ENCODE measurements at places on chromosomes 6 and 20.

DNA sequence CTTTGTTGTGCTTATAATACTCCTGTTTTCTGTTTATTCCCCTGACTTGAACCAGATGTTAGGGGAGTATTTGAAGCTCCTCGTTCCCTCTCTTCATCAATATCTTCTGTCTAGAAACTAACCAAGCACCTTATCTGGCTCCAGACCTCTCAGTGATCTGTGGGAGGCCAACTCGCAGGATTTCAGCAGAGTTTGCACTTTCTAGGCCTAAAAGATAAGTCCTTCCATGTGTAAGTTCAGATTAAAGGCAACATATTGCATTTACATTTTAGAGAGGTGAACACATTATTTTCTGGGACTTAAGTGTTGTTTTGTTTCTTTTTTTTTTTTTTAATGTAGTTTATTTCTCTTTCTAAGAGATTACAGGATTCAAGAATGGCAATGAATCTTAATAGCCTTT, 139.4 kb upstream of the AKAP12 start:
- DNase-seq, result no peak

DNA sequence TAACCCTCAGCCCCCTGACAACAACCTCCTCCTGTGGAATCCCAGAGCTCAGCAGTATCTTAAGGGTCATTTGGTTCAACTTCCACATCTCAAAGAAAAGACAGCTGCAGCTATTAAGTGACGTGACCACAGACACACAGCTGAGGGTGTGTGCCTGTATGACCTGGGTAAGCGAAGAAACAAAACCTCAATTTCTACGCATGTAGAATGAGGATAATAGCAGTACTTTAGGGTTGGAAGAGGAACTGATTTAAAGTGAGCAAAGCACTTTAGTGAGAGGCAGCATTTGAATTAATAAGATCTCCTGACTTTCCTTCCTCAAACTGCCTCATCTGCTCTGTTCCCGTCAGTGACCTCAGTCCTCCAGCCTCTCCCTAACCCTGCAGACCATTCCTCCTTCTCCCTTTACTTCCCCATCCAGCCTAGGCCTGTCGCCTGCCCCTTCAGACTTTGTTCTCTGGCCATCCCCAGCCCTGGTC, 6.8 kb upstream of the ARMC2 start:
- no peak for DNase-seq

DNA sequence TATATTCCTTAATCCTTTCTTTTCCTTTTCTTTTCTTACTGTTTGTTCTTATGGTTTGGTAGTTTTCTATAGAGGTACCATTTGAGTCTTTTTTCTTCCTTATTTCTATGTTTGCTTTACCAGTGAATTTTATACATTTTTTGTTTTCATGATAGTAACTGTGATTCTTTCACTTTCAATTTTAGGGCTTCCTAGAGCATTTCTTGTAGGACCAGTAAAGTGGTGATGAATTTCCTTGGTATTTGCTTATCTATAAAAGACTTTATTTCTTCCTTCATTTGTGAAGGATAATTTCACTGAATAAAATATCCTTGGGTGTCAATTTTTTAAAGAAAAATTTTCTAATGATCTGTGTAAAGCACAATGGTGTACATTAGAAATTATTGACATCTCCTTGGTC, 637.4 kb downstream of the CD109 start:
- DNase-seq, result no peak

GRCh38 chr20:47865451-47865850, 80.2 kb upstream of the SULF2 start:
- no peak for DNase-seq

- no peak for DNase-seq
Measured at GRCh38 chr20:24751551-24751950, 197.5 kb upstream of the CST7 start.

- DNase-seq, result no peak
Measured at GRCh38 chr6:1659816-1660215, 50.1 kb downstream of the FOXC1 start.

DNA sequence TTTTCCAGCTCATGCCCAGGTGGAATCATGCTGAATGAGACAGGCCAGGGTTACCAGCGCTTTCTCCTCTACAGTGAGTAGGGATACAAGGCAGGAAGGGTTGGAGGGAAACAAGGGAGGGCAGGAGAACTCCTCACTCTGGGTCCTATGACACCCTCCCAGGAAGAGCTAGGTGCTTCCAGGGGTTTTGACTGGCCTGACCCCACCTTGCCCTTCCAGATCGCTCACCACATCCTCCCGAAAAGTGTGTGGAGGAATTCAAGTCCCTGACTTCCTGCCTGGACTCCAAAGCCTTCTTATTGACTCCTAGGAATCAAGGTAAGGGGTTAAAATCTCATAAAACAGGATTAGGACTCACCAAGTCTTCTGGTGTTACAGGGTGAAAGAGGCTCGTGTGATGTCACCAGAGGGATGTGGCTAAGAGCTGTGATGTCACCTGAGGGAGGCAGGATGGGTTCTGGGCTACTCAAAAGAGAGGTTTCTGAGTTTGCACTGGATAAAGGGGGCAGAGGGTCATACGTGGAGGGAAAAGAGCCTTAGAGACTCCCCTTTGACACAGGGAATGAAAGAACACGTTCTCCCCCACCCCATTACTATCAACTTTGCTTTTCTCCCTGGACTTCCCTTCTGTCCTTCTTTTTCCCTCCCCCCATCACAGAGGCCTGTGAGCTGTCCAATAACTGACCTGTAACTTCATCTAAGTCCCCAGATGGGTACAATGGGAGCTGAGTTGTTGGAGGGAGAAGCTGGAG, 1.9 kb downstream of the APOM start:
- no peak for DNase-seq

- DNase-seq, result no peak
Measured at GRCh38 chr6:83199173-83199862, 6.2 kb downstream of the RWDD2A start.

- DNase-seq, result no peak
Measured at GRCh38 chr20:7387638-7388193, 552.5 kb downstream of the HAO1 start.

GRCh38 chr20:9516234-9516871, 2.0 kb downstream of the LAMP5 start:
- no peak for DNase-seq

GRCh38 chr6:6696867-6697531, 108.5 kb downstream of the LY86 start:
- no peak for DNase-seq

- DNase-seq, result no peak
Measured at GRCh38 chr6:34657307-34657978, 39.1 kb downstream of the ILRUN start.

GRCh38 chr20:38338849-38339520, 7.3 kb upstream of the LBP start:
- no peak for DNase-seq

DNA sequence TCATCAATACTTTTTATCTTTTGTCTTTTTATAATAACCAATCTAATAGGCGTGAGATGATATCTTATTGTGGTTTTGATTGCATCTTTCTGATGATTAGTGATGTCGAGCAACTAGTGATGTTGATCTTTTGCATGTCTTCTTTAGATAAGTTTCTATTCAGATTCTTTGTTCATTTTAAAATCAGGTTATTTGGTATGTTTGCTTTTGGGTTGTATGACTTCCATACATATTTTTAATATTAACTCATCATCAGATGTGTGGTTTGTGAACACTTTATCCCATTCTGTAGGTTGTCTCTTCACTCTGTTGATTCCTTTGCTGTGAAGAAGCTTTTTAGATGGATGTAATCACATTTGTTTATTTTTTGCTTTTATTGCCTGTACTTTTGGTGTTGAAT, 295.8 kb downstream of the BCKDHB start:
- DNase-seq, result no peak

- DNase-seq, result no peak
Measured at GRCh38 chr6:44339301-44339700, 3.1 kb upstream of the SPATS1 start.

DNA sequence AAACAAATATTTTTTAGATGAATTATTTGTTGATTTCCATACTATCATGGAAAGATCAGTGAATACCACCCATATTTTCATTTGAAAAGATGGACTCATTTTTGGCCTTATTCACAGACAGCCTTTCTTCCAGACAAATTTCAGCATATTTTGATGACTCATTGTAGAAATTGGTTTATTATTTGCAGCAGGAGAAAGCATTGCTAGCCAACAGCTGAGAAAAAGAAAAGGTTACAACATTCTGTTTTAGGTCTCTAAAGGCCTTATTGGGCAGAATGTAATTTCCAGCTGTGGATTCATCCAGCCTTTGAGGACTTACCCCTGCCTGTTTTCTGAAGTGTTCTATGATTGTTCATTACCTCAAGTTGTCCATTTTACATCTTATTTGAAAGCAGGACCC, 201.9 kb downstream of the PLCB4 start:
- no peak for DNase-seq

- DNase-seq, result no peak
Measured at GRCh38 chr6:47822856-47823554, 41.2 kb downstream of the OPN5 start.

DNA sequence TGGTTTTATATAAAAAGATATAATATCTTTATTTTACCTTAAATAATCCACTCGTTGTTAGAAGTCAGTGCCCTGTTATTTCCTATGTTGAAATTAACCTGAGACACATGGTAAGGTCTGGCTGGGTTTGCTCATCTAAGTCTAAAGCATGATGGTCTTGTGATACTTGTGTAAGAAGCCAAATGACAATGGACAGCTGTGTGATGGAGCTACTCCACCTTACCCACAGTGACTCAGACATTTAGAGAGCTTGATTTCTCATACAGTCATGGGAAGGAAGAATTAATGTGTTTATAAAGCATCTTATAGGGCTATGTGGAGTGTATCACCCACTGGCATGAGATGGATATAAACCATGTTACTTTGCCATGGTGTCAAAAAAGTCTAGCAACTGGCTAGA, 11.7 kb downstream of the CTCFL start:
- DNase-seq, result no peak

- DNase-seq, result no peak
Measured at GRCh38 chr6:73878403-73878802, 182.4 kb downstream of the CD109 start.

DNA sequence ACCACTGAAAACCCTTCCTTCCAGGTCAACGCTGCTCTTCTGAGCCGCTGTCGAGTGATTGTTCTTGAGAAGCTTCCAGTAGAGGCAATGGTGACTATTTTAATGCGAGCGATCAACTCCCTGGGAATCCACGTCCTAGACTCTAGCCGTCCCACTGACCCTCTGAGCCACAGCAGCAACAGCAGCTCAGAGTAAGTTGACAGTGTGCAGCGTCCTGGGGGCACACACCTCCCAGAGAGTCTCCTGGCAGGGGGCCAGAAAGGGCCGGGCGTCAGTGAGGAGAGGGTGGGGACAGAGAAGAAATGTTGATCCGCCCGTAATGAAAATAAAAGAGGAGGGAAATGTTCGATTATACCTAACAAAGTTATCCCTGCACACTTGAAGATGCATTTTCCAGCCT, 5.0 kb downstream of the WRNIP1 start:
- DNase-seq, result no peak

- DNase-seq, result no peak
Measured at GRCh38 chr20:577167-577791, 32.8 kb downstream of the TCF15 start.

DNA sequence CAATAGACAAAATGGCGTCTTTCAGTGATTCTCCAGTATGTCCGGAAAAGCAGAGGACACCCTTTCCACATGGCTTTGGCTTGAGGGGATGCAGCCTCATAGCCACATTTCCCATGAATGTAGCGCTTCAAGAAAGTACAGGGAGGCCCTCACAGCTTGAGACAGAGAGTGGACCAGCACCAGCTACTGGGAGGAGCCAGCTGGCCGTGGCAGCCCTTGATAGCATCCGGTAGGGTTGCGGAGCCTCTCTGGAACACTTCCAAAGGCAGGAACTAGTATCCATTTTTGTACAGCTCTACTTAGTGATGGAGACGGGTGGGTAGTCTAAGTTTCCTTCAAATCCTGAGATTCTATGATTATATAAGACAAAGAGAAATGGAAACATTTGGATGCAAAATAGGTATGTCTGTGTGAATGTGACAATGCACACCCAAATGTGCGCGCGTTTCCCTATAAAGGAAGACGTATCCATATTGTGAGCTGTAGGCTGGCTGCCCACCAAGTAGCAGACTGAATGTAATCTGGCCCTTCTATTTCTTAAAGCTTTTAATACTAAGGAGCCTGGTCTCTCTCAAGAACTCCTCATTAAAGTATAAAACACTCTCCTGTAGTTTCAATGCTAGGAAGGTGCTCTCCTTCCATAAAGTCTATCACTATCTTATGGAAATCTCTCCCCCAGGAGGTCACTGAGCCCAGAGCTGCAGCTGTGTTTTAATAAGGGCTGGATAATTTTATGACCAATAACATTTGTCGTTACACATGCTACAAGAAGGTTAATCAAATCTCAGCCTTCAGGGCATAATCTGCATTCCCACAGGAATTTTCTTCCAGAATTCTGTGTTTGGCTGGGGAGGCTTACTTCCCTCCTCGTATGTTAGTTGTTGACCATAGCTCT, 74.0 kb downstream of the SOBP start:
- no peak for DNase-seq

GRCh38 chr6:124040655-124041054, 237.0 kb downstream of the NKAIN2 start:
- DNase-seq, result no peak

GRCh38 chr20:60967431-60968316, 284.4 kb upstream of the CDH4 start:
- DNase-seq, result no peak

DNA sequence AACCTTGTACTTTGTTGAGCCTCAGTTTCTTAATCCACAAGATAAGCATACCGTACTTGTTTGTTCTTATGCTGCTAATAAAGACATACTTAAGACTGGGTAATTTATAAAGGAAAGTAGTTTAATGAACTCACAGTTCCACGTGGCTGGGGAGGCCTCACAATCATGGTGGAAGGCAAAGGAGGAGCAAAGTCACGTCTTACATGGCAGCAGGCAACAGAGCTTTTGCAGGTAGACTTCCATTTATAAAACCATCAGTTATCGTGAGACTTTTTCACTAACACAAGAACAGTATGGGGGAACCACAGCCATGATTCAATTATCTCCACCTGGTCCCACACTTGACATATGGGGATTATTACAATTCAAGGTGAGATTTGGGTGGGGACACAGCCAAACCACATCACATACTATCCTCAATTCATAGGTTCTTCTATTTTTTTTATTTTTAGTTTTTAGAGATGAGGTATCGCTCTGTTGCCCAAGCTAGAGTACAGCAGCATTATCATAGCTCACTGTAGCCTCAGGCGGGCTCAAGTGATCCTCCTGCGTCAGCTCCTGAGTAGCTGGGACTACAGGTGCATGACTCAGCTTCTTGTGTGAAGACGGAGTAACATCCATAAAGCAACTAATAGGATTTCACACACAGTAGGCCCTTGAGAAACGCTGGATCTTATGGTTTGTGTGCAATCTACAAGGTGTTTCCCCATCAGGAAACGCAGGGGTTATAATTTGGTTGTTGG, 76.7 kb upstream of the IYD start:
- DNase-seq, result no peak

All from stimulated activated CD4-positive, alpha-beta T cell treated with anti-CD3 and anti-CD28 coated beads, TNF-alpha, amount 100 ng/mL, for 1 hour (primary cell).